Fibroblast of skin of abdomen (primary cell): ENCODE measurements at places on chromosomes 5 and 9.

GRCh38 chr5:153623751-153624450 lies 133.4 kb downstream of the GRIA1 start:
- DNase-seq = peak; percentile 90

GRCh38 chr5:167823405-167823804 lies 468.0 kb upstream of the WWC1 start:
- DNase-seq = no peak

DNA sequence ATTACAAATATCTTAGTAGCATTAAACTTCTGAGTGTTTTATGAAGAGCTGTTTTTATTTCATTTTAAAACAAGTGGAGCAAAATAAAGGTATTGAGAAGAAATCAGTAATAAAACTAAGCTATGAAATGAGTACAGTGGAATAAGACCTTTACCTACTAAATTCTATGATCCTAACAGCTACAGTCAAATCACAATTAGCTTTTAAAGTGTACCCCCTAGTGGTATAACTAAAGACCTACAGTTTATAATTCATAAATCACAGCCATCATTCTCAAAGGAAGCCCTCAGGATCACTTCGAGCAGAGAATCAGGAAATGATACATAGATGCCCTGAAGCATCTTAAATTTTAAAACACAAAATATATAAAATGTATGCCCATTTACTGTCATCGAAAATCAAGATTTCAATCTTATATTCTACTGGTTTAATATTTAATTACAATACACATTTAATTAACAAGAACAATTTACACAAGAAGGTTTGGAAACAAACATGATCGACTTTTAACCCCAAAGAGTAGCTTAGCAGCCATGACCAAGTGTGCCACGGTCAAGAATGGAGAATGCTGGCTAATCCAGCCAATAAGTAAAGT lies 12.3 kb downstream of the CCNH start:
- DNase-seq = peak; percentile 37

DNA sequence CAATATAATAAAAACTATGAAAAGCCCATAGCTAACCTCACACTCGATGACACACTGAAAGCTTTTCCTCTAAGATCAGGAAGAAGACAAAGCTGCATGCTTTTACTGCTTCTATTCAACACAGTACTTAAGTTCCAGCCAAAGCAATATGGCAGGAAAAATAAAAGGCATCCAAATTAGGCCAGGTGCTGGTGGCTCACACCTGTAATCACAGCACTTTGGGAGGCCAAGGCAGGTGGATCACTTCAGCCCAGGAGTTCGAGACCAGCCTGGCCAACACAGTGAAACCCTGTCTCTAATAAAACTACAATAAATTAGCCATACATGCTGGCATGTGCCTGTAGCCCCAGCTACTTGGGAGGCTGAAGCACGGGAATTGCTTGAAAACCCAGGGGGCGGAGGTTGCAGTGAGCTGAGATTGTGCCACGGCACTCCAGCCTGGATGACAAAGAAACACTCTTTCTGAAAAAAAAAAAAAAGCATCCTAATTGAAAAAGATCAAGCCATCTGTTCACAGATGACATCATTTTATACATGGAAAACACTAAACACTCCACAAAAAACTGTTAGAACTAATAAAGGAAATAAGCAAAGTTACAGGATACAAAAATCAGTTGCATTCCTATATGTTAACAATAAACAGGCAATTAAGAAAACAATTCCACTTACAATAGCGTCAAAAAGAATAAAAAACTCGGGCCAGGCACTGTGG lies 17.9 kb downstream of the ZFR start:
- no peak for DNase-seq

DNA sequence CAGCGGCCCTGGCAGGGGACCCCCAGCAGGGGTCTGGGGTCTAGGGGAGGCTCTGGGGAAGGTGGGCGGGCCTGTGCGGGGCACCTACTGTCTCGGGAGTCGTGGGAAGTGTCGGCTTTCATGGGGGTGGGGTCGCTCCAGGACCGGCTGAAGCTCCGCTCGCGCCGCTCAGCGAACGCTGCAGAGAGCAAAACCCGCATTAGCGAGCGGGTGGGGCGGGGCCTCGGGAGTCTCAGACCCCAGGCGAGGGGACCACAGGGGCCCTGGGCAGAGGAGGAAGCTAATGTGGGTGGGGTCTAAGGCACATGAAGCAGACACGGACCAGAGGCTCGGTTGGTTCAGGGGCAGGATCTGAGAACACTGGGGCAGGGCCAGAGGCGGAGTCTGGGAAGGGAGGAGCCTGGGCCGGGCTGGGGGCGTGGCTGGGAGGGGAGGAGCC lies 5.5 kb downstream of the NSMF start:
- peak; percentile 75 for DNase-seq

DNA sequence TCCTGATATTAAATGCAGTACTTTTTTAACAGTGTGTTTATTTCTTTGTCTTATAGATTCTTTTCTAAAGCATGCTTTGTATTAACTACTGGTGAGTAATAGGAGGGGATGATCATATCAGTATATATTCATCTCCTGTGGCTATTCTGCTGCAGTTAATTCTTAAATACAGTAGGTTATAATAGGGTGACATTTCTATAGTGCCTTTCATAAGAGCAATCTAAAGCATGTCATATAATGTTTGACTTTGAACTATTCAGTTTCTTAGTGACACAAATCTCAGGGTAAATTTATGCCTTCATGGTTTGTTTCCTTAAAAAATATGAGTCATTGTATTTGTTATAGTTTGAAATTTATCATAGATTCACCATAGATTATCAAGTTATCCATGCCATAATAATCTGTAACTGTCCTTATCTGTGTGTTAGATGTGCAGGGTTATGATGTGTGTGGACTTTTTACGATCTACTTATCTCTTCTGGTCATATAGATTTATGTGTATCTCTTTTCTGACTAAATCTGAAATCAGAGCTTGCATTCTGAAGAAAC lies 1019.5 kb downstream of the NR2F1-AS1 start:
- peak; percentile 31 for DNase-seq

GRCh38 chr5:61254969-61255555 lies 77.0 kb upstream of the ZSWIM6 start:
- no peak for DNase-seq

GRCh38 chr5:74895906-74896305 lies 29.7 kb upstream of the FAM169A start:
- DNase-seq = peak; percentile 67

GRCh38 chr5:109411149-109411514 lies 1.4 kb upstream of the PJA2 start:
- DNase-seq = no peak

DNA sequence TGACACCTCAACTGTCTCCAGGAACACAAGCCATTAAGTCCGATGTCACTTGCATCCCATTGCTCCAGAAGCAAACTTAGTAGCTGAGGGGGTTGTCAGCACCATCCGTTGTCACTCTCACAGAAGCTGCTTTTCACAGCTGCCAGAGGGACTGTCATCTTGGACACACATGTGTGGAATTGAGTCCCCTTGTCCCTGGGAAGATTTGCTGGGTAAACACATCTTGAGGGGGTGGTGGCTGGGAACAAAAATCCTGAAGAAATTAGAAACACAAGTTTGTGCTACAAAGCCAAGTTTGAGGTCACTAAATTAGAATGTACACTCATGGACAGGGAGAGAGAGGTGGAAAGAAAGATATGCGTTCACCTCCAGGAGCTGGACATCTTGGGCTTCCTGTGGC lies 55.2 kb upstream of the ADRA1B start:
- DNase-seq = no peak

DNA sequence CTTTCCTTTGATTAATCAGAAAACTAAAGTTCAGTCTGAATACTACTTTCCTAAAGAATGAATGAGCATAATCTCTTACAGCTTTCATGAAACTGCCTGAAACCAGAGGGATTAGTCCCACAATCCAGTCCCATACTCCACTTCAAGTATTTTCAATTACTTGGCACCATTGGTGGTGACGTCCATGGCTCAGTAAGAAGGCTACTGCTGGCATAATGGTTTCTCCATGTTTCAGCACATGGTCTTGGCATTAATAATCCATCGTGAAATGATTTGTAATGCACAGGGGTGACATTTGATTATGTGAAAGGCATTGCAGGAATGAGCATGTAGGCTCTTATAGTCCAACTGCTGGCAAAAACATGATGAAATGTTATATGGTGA lies 23.4 kb downstream of the LIX1 start:
- DNase-seq = no peak

DNA sequence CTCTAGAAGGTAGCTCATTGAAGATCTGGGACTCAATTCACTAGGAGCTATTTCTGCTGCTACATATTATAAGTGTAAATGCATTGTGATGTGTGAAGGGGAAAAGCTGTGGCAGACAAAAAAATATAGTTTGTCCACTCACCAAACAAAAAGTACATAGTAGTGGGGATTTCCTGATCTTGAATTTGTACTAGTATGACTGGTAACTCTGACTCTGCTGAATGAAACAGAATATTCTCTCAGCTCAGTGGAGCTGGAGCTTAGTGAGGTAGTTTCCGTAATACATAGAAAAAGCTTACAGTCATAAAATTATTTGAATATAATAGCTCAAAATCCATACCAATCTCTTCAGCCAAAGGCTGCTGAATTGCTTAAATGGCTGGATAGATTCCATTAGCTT lies 455.6 kb upstream of the CD180 start:
- no peak for DNase-seq

- peak; percentile 71 for DNase-seq
These were observed 162.2 kb downstream of the SREK1 start for GRCh38 chr5:66306105-66306843.

GRCh38 chr5:149011084-149011483 lies 51.8 kb downstream of the SH3TC2 start:
- DNase-seq = no peak

GRCh38 chr9:127214421-127215267 lies 49.9 kb upstream of the GARNL3 start:
- DNase-seq = peak; percentile 53

DNA sequence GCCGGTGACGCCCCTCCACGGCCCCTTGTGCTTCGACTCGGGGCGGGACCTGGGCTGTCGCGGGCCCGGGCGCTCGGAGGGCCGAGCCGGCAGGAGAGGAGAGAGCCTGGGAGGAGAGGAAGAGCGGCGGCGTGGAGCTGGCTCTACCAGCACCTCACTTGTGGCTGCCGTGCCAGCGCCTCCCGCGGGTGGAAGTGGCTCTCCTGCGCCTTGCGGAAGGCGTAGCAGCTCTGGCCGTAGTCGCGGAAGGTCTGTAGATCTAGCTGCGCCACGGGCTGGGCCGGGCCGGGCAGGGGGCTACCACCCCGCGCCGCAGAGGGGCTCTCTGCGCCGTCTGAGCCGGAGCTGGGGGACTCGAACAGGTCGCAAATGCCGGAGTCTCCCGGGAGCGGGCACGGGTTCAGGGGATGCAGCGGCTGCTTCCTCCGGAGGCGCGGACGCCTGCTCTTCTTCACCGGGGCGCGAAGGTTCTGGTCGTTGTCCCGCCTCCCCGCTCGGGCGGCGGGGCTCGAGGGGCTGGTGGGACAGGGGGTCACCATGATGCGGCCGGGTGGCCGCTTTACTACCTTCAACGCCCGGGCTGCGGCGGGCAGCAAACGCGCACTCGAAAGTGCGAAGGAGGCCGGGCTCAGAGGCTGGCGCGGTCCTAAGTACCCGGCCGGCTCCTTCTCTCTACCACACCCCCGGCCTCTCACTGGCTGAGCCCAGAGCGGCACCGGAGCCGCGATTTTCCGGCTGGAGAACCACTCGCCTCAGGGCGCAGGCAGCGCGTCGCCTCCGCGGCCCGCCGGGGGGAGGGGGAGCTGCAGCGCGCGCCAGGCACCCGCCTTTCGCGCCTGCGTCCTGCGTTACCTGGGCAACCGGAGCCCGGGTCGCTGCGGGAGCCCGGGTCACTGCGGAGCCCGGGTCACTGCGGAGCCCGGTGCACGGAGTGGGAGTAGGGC lies at the start of gene CCNO:
TSS of gene CCNO (minus strand) at position 624 of the 944 bp plus-strand sequence. CDS start at position 539, 85 bp downstream.
- DNase-seq = peak; percentile 49

DNA sequence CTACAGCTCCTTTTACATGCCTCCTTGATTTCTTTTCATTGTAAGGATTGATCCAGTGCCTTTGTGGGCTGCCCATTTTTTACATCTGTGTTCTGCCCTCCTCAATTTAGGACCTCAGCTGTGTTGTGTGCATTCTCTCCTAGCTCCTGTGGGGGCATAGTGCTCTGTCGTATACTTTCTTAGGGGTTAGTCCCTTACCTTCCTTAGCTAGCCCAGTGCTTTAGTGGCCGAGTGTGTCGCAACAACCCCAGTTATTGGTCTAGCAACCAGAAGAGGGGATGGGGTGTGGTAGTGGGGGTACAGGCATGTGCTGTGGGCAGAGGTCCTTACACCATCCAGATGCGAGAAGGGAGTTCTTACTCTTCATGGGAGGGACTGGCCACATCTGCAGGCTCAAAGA lies 12.1 kb downstream of the MTRR start:
- DNase-seq = no peak

- no peak for DNase-seq
These were observed 298.3 kb upstream of the TNC start for GRCh38 chr9:115416299-115416698.

GRCh38 chr5:168931638-168932345 lies 352.6 kb upstream of the PANK3 start:
- peak; percentile 81 for DNase-seq

- DNase-seq = no peak
These were observed 14.7 kb downstream of the CD74 start for GRCh38 chr5:150397782-150398721.

- DNase-seq = no peak
These were observed 20.8 kb downstream of the FXN start for GRCh38 chr9:69056191-69056815.

DNA sequence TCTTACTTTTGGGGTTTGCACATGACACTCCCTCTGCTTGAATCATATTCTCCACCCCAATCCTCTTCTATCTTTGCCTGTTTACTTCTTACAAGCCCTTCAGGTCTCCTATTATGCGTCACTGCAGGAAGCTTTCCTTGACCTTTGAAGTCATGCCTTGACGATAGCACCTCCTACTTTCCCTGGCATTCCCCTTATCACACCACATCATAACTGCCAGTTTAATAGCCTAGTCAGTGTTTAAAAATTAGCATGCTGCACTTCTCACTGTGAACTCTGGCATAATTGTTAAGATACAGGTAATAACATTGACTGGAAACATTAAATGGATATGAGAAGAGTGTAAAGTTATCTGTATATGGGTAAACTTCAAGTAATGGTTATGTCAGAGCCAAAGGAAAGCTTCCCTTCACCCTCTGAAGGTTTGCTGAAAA lies 37.1 kb upstream of the CEP120 start:
- no peak for DNase-seq

- DNase-seq = peak; percentile 65
These were observed 17.7 kb downstream of the CAVIN4 start for GRCh38 chr9:100595391-100596199.

DNA sequence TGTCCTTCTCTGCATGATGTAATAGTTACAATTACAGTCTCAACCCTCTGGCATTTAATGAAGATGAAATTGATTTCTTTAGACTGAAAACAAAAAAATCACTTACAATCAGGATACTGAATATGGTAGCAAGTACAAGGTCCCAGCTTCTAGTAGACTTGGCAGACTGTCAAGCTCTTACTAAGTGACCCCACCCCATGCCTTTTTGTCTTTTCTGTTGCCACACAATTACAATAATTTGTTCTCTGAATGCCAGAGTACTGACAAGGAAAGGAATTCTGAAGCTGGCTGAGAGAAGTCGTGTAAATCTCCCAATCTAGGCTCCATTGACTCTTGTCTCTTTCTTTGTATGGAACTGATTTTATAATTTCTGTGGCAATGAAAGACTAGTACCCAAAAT lies 154.2 kb downstream of the TMC1 start:
- peak; percentile 80 for DNase-seq

GRCh38 chr5:1878050-1878849 lies 4.5 kb downstream of the IRX4 start:
- no peak for DNase-seq

- DNase-seq = no peak
These were observed 63.0 kb downstream of the NIPSNAP3B start for GRCh38 chr9:104826911-104827310.
